Activated CD4-positive, alpha-beta memory T cell treated with anti-CD3 and anti-CD28 coated beads for 36 hours (primary cell): ENCODE measurements at places on chromosomes 13 and 19.
A peak's percentile ranks its signal among the peaks of the same experiment; 100 is the strongest.

- peak; percentile 10 for DNase-seq
Observed at GRCh38 chr13:101416181-101417042, at the start of gene NALCN. Gene NALCN, minus strand, starts transcription at chr13:101416508. Its CDS starts 17,382 bp downstream, at chr13:101399126.

GRCh38 chr19:7348587-7349230 lies at the start of gene ARHGEF18:
Gene ARHGEF18, plus strand, starts transcription at chr19:7348937. Its CDS starts 13,954 bp downstream, at chr19:7362891.
- DNase-seq, result peak; percentile 66

- DNase-seq, result no peak
Observed at GRCh38 chr13:66508153-66508909, 721.8 kb downstream of the PCDH9 start.

- no peak for DNase-seq
Observed at GRCh38 chr13:107358866-107359265, 790.9 kb upstream of the ARGLU1 start.

DNA sequence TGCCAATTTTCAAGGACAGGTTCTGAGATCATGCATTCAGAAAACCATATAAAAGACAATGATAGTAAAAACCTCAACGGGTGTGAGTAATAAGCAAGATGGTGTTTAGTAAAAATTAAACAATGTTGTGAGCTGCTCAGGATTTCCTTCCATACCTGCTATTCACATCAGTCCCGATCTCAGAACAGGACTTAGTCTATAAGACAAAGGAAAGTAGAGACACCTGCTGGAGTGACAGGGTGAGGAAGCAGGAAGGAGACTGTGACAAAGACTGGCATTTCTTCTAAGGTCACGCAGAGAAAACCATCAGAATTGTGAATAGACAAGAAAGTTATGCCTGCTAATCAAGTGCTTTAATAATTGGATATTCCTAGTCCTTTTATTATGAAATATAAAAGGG lies 648.0 kb downstream of the DACH1 start:
- DNase-seq, result no peak

GRCh38 chr13:52141299-52141698 lies 12.4 kb upstream of the NEK5 start:
- DNase-seq, result no peak

- no peak for DNase-seq
Observed at GRCh38 chr13:93957371-93957770, 522.1 kb downstream of the DCT start.

DNA sequence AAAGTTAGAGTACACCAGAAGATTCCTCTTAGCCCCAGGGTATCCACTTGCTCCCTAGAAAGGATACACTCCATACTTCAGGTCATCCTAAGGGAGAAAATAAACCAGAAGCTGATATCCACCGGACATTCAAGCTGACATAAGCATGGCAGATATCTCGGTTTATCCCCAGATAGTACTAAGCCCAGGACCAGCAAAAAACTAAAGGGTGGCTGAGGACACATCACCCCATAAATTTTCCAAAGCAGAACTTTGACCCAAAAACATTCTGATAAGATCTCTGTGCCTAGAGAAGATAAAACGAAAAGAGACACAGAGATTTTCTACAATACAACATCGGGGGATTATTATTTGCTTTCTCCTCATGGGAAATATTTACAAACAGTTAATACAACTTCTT lies 13.9 kb upstream of the ZNF431 start:
- DNase-seq, result no peak

- no peak for DNase-seq
Observed at GRCh38 chr13:36680913-36681312, 7.1 kb downstream of the SERTM1 start.

- DNase-seq, result peak; percentile 49
Observed at GRCh38 chr19:17719730-17720400, 585 bp downstream of the MAP1S start.

DNA sequence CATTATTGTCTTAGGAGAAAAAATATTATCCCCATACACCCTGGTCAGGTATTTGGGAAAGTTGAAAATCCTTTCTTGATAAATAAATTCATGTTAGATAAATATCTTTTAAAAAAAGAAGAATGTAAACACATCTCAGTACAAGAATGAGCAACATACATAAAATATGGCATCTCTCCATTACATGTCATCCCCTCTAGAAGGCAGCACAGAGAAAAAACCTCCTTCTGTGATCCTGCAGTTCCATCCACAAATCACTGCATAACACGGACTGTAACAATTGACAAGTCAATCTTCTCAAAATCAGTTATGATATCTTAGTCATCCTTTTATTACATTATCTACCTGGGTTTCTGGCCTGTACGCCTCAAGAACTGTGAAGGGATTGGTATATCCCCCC lies 683.9 kb upstream of the KLHL1 start:
- DNase-seq, result no peak

DNA sequence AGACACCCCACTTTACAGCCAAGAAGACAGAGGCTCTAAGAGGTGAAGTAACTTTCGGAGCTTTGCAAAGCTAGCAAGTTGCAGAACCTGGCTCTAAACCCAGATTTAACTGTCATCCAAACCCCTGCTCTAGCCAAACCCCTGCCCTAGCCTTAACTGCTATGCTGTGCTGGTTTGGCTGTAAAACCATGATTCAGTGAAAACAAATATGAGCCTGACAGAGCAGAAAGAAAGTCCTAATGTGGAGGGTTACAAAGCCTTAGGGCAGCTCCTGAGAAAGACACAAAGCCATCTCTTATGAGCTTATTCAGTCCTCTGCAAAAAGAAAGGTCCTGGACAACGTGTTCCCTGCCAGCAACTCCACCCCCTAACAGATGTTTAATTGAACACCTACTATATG lies 172.8 kb downstream of the KATNAL1 start:
- DNase-seq, result no peak

DNA sequence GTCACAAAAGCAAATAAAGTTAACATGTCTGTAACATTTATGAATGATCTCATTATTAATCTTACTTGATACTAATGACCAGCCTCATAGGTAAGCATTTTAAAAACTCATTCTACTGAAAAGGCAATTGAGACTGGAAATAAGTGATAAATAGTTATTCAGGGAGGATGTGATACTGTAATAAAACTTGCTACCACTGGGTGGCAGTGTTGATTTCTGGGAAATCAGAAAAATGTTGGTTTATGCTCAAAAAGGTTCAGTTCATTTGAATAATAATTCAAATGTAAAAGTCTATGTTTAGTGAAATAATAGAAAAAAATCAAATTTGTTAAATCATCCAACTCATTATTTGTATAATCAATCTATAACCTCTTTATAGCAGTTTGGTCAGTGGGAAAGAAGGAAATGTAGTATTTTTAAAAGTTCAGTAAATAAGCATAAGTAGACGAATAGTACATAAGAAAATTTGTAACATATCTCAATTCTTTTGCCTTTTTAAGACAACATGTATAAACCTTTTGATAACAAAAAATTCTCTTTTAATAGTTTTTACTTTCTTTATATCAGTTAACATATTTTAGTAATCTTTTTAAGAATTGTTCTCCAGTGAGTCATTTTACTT lies 9.6 kb downstream of the ABHD13 start:
- DNase-seq, result no peak

- DNase-seq, result no peak
Observed at GRCh38 chr13:31929031-31929770, 102.4 kb upstream of the FRY start.

DNA sequence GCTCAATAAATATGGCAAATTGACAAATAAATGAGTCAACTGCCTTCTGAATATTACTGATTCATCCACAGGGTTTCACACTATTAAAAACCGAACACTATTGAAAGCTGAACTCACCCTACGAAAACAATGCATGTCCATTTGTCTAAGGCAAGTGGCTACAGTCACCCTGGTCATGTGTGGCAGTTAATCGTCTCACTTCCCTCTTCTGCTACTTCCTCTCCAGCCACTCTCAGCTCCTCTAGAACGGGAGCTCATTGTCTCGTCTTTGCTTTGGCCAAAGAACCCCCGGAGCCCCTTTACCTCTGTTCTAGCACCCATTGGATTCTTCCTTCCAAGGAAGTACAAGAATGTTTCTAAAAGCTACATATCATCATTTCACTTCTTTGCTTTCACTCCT lies 74.4 kb upstream of the ZNF599 start:
- DNase-seq, result no peak

GRCh38 chr13:37652596-37652995 lies 54.0 kb upstream of the POSTN start:
- no peak for DNase-seq

GRCh38 chr19:12478234-12478941 lies 6.2 kb downstream of the ZNF709 start:
- DNase-seq, result no peak

DNA sequence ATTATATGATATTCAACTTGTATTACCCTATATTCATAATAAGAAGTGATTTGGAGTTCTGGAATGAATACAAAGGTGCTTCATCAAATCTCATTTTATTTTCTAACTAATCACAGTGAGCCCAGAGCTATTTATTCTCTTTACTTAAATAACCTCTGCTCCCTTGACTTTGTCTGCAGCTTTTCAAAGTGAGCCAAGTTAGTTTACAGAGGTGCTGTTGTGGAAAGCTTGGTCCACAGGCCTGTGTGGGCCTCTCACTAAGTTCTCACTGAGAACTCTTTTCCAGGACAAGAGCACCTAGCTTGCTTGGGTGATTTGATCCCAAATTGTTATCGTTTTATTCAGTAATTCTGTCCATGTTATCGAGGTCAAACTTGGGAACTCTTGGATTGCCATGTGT lies 319.3 kb downstream of the RFC3 start:
- no peak for DNase-seq

- no peak for DNase-seq
Observed at GRCh38 chr19:8392017-8392591, 1.9 kb downstream of the RAB11B start.

DNA sequence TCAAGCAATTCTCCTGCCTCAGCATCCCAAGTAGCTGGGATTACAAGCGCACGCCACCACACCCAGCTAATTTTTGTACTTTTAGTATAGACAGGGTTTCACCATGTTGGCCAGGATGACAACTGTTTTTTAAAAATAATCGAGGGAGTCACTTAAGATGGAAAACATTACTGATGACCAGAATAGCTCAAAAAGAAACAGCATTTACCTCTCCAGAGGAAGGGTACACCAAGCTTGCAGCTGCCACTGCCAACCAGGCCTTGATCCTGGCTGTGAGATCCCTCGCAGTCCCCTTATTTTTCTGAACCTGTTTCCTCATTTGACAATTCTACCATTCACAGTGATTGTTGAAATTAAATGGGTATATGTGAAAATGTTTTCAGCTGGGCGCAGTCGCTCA lies 14.5 kb downstream of the PDCD5 start:
- DNase-seq, result no peak

GRCh38 chr19:10922638-10923014 lies 5.8 kb downstream of the YIPF2 start:
- no peak for DNase-seq

DNA sequence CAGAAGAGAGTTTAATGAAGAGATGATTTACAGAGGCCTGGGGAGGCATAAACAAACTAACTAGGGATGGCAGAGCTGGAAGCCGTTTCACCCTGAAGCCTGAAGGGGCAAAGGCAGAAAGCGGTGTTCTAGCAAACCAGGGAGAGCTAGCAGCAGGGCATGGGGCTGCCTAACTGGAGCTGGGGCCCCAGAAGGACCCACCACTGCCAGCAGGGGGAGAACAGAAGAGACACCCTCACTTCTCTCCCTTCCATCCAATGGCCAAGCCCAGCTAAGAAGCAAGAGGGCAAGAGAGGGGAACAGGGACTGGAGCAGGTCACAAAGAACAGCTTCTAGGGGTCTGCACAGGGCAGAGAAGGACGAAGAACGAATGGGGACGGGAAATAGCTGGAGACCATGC lies 195.5 kb downstream of the KATNAL1 start:
- peak; percentile 24 for DNase-seq

- DNase-seq, result no peak
Observed at GRCh38 chr19:7729211-7729610, 2.7 kb downstream of the CLEC4G start.
